ENCODE measurements at places on chromosomes 7 and 10.

- DNase-seq = no peak
Measured at GRCh38 chr7:13411151-13411550, 578.3 kb downstream of the ETV1 start.

DNA sequence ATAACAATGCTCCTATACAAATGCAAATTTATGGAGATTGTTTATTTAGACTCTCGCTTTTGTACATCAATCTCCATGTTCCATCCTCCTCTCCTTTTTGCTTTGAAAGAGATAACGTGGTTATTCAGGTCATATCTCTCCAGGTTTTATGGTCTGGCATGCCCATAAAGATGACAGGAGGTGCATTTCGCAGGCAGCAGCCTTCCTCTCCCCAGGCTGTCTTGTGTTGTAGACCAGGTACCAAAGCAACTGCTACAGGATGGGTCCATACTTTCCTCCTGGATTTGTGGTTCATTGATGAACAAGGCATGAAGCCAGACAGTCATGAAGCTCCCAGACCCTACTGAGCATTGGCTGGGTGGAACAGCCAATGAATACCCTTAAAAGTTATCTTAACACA lies 400.2 kb upstream of the NPVF start:
- no peak for DNase-seq

DNA sequence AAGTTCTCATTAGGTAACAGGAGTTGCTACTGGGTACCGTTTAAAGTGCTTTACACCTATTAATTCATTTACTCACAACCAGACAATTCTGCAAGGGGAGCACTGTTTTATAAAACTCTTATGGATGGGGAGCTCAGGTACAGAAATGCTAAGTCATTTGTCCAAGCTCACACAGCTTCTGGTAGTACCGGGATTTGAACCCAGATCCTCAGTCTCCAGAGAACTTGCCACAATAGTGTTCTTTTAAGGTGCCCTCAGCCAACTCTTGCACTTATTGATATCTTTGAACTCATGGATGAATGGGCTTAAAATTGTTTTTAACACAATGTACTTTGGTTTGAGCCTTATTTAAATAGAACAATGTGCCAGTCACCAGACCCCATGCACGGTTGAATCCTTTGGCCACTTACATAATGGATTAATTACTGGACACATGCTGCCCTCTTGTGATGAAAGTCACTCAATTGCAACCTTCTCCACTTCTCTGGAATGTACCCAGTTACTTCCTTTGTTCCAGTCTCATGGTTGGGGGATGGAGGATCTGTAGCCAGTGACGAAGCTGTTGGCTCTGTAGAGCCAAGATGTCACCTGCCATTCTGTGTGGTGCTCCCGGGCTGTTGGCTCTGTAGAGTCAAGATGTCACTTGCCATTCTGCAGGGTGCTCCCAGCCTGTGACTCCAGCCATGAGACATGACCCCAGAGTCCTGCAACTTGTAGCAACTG lies 65.6 kb downstream of the NOD1 start:
- DNase-seq = no peak

DNA sequence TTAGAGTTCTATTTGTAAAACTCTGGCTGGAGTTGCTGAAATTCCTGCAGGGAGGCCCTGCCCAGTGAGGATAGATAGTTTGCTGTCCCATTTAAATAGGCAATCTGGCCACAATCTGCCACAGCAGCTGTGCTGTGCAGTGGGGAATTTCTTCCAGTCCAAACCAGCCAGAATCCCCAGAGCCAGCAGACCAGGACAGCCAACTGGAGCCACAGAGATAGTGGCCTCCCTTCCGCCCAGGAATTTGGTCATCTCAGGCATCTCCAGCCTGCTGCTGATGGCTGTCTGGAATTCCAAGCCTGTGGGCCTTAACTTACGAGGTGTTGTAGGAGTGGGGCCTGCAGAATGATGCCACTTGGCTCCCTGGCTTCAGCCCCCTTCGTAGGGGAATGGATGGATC lies 643.4 kb downstream of the DNAJB9 start:
- peak; percentile 50 for DNase-seq
